Sigmoid colon (tissue), 7 donors: ENCODE measurements at places on chromosomes 3 and 15. TPM values are rescaled to one million over a fixed set of nuclear protein-coding genes. Genes with fewer than 3 reads are reported as not detected.

- H3K36me3 ChIP-seq, result no peaks in the 10 kb centered on the region
- no peaks in the 10 kb centered on the region for H3K4me1 ChIP-seq
- no peak overlapping the region for H3K27ac ChIP-seq
- DNase-seq, result no peak
These were observed 18.9 kb downstream of the MELTF start for GRCh38 chr3:197010556-197011351.

- no peaks in the 10 kb centered on the region for H3K36me3 ChIP-seq
- H3K4me3 ChIP-seq, result no peak overlapping the region
- no peaks in the 10 kb centered on the region for H3K27me3 ChIP-seq
- peak; percentile 83 for DNase-seq
- H3K27ac ChIP-seq, result peak overlapping the region; percentile 7
These were observed 166.4 kb downstream of the ATG7 start for GRCh38 chr3:11438646-11439045.

- DNase-seq, result no peak
- no peak overlapping the region for H3K27ac ChIP-seq
- no peaks in the 10 kb centered on the region for H3K4me1 ChIP-seq
- H3K4me3 ChIP-seq, result no peak overlapping the region
- H3K27me3 ChIP-seq, result no peaks in the 10 kb centered on the region
These were observed 44.4 kb downstream of the PCOLCE2 start for GRCh38 chr3:142844339-142844977.

DNA sequence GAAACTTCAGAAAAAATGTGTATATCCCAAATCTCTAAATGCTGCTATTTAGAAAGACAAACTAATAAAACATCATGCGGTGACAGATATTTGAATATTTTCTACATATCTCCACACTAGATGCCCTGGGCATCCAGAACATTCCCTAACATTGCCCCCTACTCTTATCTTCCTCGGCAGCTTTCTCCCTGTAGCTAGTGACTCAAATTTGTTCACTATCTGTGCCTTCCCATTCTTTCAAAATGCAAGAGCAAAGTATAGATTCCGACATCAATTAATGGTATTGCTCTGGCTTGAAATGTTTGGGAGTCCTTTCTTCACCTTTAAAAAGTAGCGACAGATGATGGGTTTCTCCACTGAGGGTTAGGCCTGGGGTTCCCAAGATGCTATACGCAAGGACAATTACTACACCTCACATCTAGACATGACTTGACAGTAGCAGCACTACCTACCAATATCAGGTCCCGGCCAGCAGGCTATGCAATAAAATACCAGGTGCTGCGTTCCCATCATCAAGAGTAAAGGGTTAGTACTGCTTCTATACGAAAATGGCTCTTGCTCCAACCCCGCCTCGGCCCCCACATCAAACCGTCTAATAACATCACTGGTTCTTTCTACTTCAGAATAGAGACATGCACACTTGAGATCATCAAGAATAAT lies 631 bp downstream of the UBR1 start:
- no peak for DNase-seq
- H3K4me1 ChIP-seq, result peaks cover 22% of the 10 kb centered on the region
- peaks cover under 1% of the 10 kb centered on the region for H3K36me3 ChIP-seq

DNA sequence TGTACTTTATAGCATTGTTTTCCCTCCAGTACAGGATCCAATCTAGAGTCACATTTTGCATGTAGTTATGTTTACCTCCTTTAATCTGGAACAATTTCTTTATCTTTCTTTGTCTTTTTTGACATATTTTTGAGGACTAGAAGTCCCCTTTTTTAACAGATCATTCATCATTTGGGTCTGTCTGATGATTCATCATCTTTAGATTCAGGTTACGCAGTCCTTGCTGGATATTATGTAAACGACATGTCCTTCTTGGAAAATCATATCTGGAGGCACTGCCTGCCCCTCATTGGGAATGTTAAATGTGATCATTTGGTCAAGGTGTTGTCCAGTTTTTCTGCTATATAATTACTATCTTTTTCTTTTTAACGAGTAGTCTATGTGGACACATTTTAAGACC lies 18.3 kb downstream of the TGM4 start:
- no peak for DNase-seq
- no peaks in the 10 kb centered on the region for H3K4me1 ChIP-seq
- no peak overlapping the region for H3K27ac ChIP-seq

- no peak overlapping the region for H3K4me3 ChIP-seq
- no peaks in the 10 kb centered on the region for H3K27me3 ChIP-seq
- H3K27ac ChIP-seq, result no peak overlapping the region
- no peak for DNase-seq
- H3K4me1 ChIP-seq, result no peaks in the 10 kb centered on the region
- H3K36me3 ChIP-seq, result no peaks in the 10 kb centered on the region
These were observed 42.0 kb downstream of the ADAMTSL3 start for GRCh38 chr15:83695901-83696425.

The NR1I2 gene
- not detected for total RNA-seq

- no peaks in the 10 kb centered on the region for H3K36me3 ChIP-seq
- H3K4me3 ChIP-seq, result no peak overlapping the region
- no peak overlapping the region for H3K27ac ChIP-seq
- H3K4me1 ChIP-seq, result no peaks in the 10 kb centered on the region
These were observed 412.7 kb downstream of the CNTN4 start for GRCh38 chr3:2511356-2511755.

DNA sequence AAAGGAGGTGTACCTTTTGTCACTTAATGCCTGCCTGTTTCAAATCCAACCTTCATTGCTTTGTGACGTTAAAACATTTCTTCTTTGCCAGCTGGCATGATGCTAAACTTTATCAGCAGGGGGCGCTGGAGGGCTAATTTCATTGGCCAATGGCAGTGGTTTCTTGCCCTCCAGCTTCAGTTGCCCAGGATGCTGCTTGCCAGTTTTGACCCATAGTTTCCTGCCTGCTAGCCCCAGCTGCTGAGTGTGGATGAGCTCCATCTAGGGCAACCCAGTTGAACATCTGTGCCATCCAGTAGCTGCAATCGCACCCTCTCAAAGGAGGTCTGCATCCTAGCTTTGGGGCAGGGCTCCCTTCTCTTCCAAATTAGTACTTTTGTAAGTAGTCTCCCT lies 22.1 kb downstream of the ACKR2 start:
- H3K4me3 ChIP-seq, result no peak overlapping the region
- no peaks in the 10 kb centered on the region for H3K4me1 ChIP-seq
- H3K27ac ChIP-seq, result no peak overlapping the region
- H3K27me3 ChIP-seq, result no peaks in the 10 kb centered on the region
- H3K36me3 ChIP-seq, result no peaks in the 10 kb centered on the region

GRCh38 chr3:111781561-111782446 lies 77.3 kb upstream of the PHLDB2 start:
- no peaks in the 10 kb centered on the region for H3K27me3 ChIP-seq
- no peaks in the 10 kb centered on the region for H3K36me3 ChIP-seq
- H3K4me1 ChIP-seq, result peaks cover 18% of the 10 kb centered on the region
- no peak overlapping the region for H3K4me3 ChIP-seq

The ZNF860 gene
- total RNA-seq, result 0.81 TPM

- no peaks in the 10 kb centered on the region for H3K27me3 ChIP-seq
- no peaks in the 10 kb centered on the region for H3K36me3 ChIP-seq
- H3K27ac ChIP-seq, result peak overlapping the region; percentile 56
- no peak for DNase-seq
- peaks cover 17% of the 10 kb centered on the region for H3K4me1 ChIP-seq
These were observed 9.4 kb upstream of the EID1 start for GRCh38 chr15:48868536-48868935.

GRCh38 chr3:100429187-100429716 lies 27.9 kb downstream of the LNP1 start:
- no peak overlapping the region for H3K27ac ChIP-seq
- H3K4me1 ChIP-seq, result no peaks in the 10 kb centered on the region
- no peaks in the 10 kb centered on the region for H3K27me3 ChIP-seq
- DNase-seq, result no peak
- no peaks in the 10 kb centered on the region for H3K36me3 ChIP-seq
- H3K4me3 ChIP-seq, result no peak overlapping the region

The LMAN1L gene
- total RNA-seq, result not detected

The PGBD4 gene
- 1.4 TPM for total RNA-seq

- no peaks in the 10 kb centered on the region for H3K27me3 ChIP-seq
- H3K27ac ChIP-seq, result peak overlapping the region; percentile 68
- no peaks in the 10 kb centered on the region for H3K36me3 ChIP-seq
- peak; percentile 45 for DNase-seq
These were observed 32.1 kb downstream of the FAM174B start for GRCh38 chr15:92623435-92623834.

GRCh38 chr3:2931265-2931664 lies 178.9 kb downstream of the IL5RA start:
- H3K27me3 ChIP-seq, result no peaks in the 10 kb centered on the region
- H3K4me1 ChIP-seq, result no peaks in the 10 kb centered on the region
- no peak for DNase-seq
- H3K4me3 ChIP-seq, result no peak overlapping the region
- H3K27ac ChIP-seq, result no peak overlapping the region

The MAGI1 gene
- 41.7 TPM for total RNA-seq

GRCh38 chr3:121663171-121663847 lies 2.6 kb upstream of the HCLS1 start:
- H3K27ac ChIP-seq, result no peak overlapping the region
- H3K36me3 ChIP-seq, result peaks cover 47% of the 10 kb centered on the region
- no peaks in the 10 kb centered on the region for H3K4me1 ChIP-seq
- no peak for DNase-seq

DNA sequence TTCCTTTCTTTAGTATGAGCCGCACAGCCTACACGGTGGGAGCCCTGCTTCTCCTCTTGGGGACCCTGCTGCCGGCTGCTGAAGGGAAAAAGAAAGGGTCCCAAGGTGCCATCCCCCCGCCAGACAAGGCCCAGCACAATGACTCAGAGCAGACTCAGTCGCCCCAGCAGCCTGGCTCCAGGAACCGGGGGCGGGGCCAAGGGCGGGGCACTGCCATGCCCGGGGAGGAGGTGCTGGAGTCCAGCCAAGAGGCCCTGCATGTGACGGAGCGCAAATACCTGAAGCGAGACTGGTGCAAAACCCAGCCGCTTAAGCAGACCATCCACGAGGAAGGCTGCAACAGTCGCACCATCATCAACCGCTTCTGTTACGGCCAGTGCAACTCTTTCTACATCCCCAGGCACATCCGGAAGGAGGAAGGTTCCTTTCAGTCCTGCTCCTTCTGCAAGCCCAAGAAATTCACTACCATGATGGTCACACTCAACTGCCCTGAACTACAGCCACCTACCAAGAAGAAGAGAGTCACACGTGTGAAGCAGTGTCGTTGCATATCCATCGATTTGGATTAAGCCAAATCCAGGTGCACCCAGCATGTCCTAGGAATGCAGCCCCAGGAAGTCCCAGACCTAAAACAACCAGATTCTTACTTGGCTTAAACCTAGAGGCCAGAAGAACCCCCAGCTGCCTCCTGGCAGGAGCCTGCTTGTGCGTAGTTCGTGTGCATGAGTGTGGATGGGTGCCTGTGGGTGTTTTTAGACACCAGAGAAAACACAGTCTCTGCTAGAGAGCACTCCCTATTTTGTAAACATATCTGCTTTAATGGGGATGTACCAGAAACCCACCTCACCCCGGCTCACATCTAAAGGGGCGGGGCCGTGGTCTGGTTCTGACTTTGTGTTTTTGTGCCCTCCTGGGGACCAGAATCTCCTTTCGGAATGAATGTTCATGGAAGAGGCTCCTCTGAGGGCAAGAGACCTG lies 13.2 kb downstream of the GREM1 start:
- H3K36me3 ChIP-seq, result no peaks in the 10 kb centered on the region
- H3K27ac ChIP-seq, result no peak overlapping the region
- H3K4me1 ChIP-seq, result no peaks in the 10 kb centered on the region
- H3K27me3 ChIP-seq, result no peaks in the 10 kb centered on the region
- no peak overlapping the region for H3K4me3 ChIP-seq

The IL20RB gene
- 0.54 TPM for total RNA-seq

DNA sequence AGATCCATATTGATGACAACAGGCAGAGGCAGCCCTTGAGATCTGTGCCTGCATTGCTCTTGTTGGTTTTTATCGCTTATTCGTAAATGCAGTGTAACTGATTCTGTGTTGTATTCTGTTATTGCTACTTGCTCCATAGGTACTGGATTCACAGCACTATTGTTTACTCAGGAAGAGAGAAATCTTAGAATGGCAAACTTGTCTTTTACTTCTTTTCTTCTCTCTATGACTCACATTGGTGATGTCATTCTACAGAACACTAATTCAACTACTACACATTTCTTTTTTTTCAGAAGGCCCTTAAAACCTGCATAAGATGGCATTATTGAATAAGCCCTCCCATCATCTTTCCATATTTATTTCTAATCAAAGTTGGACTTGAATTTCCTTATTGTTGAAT lies 201.0 kb upstream of the GBE1 start:
- H3K4me1 ChIP-seq, result no peaks in the 10 kb centered on the region
- H3K27ac ChIP-seq, result no peak overlapping the region
- H3K4me3 ChIP-seq, result no peak overlapping the region
- H3K27me3 ChIP-seq, result no peaks in the 10 kb centered on the region
- no peak for DNase-seq

DNA sequence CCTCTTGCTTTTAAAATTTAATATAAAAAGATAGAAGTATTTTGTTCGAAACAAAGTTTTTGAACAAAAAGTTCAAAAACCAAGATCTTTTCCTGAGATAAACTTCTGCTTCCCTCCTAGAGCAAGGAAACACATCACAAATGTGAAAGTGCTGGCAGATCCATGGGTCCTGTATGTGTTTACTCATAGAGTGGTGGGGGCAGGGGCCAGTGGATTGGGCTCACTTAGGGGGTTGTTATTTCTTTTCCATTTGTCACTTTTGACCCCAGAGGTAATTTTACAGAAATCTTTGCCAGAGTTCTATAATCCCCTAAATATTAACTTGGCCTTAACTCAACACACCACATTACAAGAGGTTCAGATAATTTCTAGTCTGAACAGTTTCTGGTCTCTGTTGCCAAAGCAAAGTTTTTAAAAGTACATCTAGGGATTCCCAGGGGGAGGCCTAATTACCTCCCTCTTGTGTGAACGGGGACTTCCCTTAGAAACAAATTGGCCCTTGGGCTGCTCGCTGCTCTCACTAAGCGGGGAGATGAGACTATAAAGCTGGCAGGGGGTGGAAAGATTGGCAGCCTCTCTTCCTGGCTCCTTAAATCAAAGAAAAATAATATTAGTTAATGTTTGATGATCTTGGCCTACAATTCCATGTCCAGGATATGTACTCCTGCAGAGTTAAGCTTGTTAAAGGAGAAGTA lies 66.8 kb upstream of the PTX3 start:
- H3K27ac ChIP-seq, result no peak overlapping the region
- no peak for DNase-seq
- H3K4me3 ChIP-seq, result no peak overlapping the region

GRCh38 chr3:126543457-126544061 lies 15.2 kb downstream of the C3orf22 start:
- H3K4me1 ChIP-seq, result peaks cover 9% of the 10 kb centered on the region
- no peak overlapping the region for H3K4me3 ChIP-seq
- peaks cover 24% of the 10 kb centered on the region for H3K27me3 ChIP-seq
- no peaks in the 10 kb centered on the region for H3K36me3 ChIP-seq

The SLC28A1 gene
- total RNA-seq, result not detected
